ENCODE measurements at places on chromosomes 1 and 21. TPM values are rescaled to one million over a fixed set of nuclear protein-coding genes. Genes with fewer than 3 reads are reported as not detected.

GRCh38 chr1:110084227-110085078, 14.0 kb upstream of the ALX3 start:
- no peak for DNase-seq

DNA sequence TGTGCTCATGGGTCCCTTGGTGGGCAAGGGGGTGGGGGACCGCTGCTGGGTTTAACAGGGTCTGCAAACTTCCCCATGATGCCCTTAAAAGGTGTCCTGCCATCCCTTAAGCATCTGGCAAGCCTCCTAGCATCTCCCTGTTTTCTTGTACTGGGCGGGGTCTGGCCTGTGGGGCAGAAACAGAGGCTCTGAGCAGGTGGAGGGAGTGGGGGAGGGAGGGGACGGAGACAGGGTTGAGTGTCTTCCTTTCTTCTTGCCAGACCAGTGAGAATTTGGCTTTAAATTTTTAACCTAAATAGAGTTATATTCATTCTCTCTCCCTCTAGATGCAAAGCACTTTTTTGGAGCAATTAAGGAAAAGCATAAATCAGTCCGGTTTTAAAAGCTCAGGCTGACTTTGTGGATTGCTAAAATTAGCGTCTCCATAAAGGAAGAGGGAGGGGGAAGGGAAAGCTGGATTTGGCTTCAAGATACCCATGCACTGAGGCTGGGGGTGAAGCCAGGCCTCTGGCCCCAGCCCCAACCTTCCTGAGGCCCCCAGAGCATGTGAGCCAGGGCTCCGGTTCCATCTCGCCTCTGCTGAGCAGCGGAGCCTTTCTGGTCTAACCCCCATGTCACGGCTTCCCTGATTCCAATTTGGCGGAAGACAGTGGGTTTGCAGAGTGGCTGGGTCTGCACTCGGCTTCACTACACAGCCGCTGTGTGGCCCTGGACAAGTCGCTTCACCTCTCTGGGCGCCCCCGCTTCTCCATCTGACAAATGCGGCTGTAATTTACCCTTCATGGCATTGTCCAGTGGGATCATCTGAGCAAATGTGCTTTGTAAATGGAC, 25.3 kb downstream of the IGSF21 start:
- DNase-seq: no peak

GRCh38 chr1:88867743-88868521, 23.4 kb downstream of the GTF2B start:
- DNase-seq: no peak

DNA sequence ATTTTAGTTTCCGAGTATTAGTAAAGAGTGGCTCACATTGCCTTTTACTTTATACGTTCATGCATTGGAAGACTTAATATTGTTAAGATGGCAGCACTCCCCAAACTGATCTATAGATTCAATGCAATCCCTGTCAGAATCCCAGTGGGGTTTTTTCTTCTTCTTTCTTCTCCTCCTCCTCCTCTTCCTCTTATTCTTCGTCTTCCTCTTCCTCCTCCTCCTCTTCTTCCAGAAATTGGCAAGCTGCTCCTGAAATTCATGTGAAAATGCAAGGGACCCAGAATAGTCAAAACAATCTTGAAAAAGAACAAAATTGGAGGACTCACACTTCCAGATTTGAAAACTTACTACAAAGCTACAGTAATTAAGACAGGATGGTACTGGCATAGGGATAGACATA, 23.2 kb upstream of the MACF1 start:
- no peak for DNase-seq

Gene KRTAP12-4
- not detected for total RNA-seq

Gene CLIC6
- total RNA-seq: 0.03 TPM

DNA sequence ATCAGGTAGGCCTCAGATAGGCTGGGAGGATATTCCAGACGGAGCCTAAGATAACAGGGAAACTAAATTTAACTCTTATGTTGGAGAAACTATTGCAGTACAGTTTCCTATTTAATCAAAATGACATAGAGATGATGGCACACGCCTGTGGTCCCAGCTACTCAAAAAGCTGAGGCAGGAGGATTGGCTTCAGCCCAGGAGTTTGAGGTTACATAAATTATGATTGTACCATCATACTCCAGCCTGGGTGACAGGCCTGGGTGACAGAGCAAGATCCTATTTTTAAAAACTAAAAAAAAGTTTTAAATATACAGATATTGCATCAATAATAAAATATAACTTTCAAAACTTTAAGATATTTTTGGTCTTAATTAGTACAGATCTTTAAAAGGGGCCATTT, 25.2 kb upstream of the TAL1 start:
- DNase-seq: no peak

- no peak for DNase-seq
Observed at GRCh38 chr1:190452272-190452848, 25.3 kb downstream of the BRINP3 start.

Gene TRIM67
- not detected for total RNA-seq

DNA sequence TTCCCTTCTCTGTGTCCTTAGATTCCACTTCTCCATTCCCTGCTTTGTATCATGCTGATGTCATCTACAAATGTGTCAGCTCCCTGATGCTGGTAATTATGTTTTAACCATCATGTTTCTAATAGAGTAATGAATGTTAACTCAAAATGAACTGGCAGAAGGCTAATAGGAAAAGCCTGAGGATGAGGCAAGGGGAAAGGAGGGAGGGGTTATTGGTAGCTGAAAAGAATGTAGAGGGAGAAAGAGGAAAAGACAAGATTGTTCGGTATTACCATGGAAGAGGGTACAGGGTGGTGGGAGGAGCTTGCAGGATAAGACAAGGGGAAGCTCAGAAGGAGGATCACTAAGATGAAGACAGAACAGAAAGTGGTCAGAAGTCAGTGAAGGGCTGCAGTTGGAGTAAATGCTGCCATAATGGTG, 150.9 kb downstream of the ZC3H11B start:
- no peak for DNase-seq

DNA sequence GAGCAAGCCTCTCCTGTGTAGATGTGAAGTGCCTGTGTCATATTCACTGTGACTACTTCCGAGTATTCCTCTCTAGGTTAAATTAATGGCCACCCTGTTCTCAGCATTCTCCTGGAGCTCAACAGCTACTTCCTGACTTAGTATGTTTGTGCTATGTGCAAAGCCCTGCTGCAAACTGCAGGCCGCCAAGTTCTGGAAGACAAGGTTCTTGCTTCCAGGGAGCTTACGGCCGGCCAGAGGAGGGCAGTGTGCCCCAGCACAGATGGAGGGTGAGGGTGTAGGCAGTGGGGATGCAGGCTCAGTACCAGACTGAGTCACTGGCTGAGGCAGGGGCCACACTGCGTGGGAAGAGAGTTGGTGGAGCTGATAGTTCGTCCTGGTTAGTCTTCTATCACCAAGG, 43.2 kb downstream of the ELK4 start:
- peak; percentile 45 for DNase-seq

Gene LCE6A
- not detected for total RNA-seq

Gene ERG
- not detected for total RNA-seq

Measured in SJCRH30 (cell line).